ENCODE measurements at places on chromosomes 5 and 9. TPM values are rescaled to one million over a fixed set of nuclear protein-coding genes. Genes with fewer than 3 reads are reported as not detected.

The PCDHA3 gene
- total RNA-seq, result not detected

The DMRT1 gene
- not detected for total RNA-seq

The BARHL1 gene
- not detected for total RNA-seq

The LRRC19 gene
- total RNA-seq, result 102 TPM

The QRFP gene
- not detected for total RNA-seq

The SPATA31C1 gene
- not detected for total RNA-seq

The GABRB2 gene
- total RNA-seq, result 0.55 TPM

The RNF183 gene
- 0.95 TPM for total RNA-seq

The ATG12 gene
- total RNA-seq, result 32.0 TPM

The NCBP1 gene
- total RNA-seq, result 24.6 TPM

The CDKN2A gene
- 8.6 TPM for total RNA-seq

The DMRT3 gene
- total RNA-seq, result not detected

The CBY3 gene
- total RNA-seq, result not detected

The ABLIM3 gene
- total RNA-seq, result 4.9 TPM

The POU5F2 gene
- total RNA-seq, result 1.1 TPM

- peak; percentile 57 for DNase-seq
Measured at GRCh38 chr5:172713113-172713808, 57.7 kb downstream of the DUSP1 start.

DNA sequence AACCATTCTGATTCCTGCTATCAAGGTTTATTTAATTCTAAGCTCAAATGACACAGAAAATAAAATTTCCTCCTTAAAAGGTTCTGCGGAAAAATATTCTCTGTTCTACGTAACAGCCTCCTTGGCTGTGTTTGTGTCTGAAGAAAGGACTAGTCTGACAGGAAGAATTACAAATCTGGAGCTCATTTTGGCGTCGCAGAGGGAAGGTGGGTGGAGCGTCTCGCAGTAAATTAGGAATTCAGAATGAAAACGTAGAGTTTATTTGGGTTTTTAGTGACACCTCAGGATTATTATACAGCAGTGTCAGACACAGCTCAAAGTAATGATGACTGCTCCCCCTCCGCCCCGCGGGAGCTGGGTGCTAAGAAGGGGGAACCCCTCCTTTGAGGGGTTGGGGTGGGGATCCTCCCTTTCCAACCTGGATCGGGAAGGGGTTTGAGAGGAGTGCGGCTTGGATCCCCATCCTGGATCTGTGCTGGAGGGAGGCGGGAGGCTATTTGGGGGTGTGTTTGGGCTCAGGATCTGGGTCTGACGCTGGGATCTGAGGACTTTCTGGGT, 933 bp upstream of the TGFBR1 start:
- DNase-seq, result no peak

DNA sequence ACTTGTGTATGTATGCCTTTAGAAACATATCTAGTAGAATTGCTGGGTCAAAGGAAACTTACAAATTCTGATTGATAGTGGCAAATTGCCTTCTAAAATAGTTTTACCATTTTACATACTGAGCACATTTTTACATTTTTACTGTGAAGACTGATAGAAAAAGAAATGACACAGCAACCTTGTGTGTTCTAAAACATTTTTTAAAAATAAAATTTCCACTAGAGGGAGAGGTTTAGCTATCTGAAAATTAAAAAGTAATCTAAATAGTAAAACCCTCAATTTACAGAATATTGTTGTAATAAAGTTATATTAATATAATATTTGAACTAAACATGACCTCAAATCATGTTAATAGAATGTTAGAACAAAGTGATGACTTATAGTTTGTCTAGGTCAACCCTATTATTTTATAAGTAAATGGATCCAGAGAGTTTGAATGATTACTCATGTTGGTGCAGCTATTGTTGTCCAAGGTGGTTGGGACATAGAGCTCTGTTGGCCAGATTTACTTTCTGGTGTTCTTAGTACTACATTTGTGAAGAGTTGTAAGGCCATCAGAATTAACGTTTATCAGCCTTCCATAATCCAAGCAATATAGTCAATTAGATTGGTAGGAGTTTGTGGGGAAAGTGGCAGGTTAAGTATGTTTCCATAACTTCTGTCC, 17.2 kb downstream of the CENPP start:
- DNase-seq, result no peak

DNA sequence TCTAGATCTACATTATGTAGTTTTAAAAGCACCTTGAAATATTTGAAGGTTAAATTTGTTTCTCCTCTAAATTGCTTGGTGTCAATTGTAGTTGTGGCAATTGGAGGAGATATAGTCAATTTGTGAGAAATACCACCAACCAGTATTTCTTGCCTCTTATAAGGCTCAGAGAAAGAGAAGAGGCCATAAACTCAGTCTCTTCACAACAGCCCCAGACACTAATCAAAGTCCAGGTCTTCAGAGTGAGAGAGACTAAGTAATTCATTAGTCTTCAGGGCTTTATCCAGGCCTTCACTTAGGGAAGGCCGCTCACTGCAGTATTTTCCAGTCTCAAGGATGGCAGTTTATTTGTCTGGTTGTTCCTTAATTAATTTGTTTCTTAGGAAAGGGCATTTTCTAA, 168.0 kb upstream of the RGMB start:
- no peak for DNase-seq

DNA sequence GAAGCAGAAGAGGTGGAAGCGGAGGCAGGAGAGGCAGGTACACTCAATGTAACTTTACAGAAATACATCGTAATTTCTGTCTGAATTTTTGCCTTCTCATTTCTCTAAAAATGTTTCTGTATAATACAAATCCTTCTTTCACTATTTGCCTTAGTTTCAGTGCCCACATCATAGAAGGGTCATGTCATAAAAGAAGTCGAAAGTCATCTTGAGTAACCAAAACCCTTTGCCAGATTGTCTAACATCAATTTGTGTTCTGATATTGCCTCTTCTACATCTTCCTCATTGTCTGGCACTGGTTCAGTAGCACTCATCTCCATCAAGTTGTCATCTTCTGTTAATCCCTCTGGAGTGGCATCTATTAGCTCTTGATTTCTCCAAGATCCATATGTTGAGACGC, 6.2 kb upstream of the CYFIP2 start:
- DNase-seq, result no peak

- DNase-seq, result no peak
Measured at GRCh38 chr5:13985731-13986418, 41.4 kb upstream of the DNAH5 start.

- DNase-seq, result no peak
Measured at GRCh38 chr5:121698690-121699089, 153.0 kb upstream of the FTMT start.

- no peak for DNase-seq
Measured at GRCh38 chr9:99720455-99721050, 101.1 kb upstream of the NR4A3 start.

GRCh38 chr9:125343518-125344275, 82.1 kb downstream of the GAPVD1 start:
- no peak for DNase-seq

- DNase-seq, result no peak
Measured at GRCh38 chr5:13945271-13945670, 783 bp upstream of the DNAH5 start.

GRCh38 chr5:167634432-167634831, 657.0 kb upstream of the WWC1 start:
- DNase-seq, result no peak

DNA sequence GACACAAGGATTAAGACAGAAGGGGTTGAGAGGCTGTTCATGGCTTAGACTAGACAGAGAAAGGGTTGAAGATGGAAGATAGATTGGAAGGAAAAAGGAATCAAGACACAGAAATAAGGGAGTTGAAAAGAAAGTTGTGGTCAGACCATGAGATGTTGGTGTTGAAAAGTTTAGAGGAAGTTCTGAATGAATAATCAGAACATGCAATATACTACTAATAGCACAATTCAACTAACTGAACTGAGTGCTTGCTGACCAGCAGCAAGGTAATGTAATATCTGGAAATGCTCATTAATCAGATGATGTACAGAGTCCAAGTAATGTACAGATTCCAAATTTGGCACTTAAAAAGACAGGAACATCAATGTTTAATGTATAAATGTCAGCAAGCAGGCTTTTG, 10.6 kb upstream of the NNT start:
- DNase-seq, result no peak

DNA sequence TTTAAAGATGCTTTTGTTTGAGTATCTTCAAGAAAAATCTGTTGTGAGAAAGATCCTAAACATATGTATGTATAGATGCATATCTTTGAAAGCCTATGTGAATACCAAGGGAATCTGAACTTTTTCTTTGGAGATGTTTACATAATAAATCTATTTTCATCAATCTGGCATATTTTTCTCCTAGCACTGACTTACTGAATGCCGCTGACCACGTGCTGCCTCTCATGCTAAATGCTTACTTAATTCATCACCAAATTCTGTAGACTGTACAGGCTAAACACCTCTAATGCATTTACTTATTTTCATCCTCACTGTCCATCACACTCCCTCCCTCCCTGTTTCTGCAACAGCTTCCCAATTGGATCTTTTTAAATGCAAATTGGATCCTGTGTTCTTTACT, 566.2 kb upstream of the WWC1 start:
- DNase-seq, result no peak

- no peak for DNase-seq
Measured at GRCh38 chr5:94983861-94984535, 300.9 kb downstream of the MCTP1 start.

DNA sequence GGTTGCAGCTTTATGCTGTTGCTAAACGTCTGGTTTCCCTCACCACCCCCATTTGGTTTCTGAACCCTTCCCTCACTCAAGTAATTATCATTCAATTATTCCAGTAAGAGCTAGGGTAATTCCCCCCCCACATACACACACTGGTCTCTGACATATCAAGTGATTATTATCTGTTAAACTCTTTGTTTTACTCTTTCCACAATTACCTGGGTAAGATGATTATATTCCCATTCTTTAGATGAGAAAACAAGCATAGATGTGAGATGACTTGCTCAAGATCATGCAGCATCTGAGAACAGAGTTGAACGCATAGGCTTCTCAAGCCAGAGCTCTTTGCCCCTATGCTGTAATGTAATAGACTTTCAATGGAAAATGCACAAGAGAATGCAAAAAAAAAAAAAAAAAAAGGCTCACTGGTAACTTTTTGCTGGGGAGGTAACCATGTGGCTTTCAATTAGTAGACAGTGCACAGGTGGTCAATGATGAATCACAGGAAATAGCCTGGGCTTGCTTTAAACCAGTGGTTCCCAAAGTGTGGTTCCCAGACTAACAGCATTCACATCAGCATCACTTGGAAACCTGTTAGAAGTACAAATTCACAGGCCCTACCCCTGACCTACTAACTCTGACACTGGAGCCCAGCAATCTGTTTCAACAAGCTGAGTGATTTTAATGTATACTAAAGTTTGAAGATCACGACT, 87.6 kb downstream of the PIK3R1 start:
- DNase-seq, result no peak

DNA sequence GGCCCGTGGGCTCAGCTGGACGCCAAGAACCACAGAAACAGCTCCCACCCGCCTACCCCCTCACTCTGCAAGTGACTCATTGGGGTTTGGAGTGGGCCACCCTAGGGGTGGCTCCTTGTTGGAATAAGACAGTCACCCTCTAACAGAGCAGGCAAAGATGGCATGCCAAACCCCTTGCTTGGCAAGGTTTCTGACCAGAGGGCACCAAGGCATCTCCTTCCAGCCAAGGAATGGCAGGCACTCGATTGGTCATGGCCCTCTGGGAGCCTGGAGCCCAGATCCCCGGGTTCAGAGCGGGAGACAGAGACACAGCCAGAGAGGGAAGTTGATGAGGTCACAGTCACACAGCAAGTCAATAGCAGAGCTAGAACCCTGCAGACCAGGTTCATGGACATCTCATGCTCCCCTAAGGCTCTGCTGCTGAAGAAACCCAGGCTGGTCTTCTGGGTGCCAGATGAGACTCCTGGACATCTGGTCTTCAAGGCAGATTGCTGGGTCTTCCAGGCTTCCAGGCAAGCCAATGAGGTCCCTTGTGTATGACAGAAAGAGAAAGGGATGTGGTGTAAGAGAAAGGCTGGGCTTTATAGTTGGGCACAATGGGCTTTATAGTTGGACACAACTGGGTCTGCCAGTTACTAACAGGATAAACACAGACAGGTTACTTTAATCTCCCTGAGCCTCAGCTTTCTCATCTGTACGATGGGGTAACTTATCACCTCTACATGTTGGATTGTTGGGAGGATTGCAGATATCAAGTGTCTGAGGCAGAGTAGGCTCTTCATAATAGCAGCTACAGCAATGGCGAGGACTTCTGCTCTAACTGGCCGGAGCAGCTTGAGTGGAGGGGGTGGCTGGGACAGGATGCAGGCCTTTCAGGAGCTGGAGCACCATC, 23.3 kb upstream of the KIF12 start:
- DNase-seq, result no peak

- DNase-seq, result no peak
Measured at GRCh38 chr5:76278261-76278789, 124.8 kb upstream of the IQGAP2 start.

DNA sequence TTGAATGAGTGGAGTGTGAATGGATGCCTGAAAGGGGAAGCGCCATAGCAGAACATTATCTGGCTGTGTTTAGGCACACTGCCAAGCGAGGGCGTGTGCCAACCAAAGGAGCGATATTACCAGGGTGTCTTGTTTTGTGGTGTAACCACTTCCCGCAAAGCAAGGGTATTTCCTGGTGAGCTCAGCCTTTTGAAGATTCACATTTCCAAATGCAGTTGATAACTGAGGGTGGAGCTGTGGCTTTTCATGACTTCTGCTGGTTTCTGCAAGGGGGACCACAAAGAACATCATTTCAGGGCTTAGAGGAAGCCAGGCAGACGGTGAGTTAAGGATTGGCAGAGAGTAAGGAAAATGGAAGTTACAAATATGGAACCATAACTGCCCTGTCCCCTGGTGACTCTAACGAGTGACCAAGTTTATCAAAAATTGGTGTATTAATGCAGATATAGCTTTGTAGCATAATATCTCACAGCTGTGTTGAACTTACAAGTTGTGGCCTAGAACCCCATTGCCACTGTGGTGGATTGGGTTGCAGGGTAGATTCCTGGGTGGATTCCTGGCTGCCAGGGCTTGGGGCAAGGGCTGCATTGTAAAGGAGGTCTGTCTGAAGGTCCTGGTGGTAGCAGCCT, 71.4 kb downstream of the RALGPS1 start:
- DNase-seq, result peak; percentile 82

DNA sequence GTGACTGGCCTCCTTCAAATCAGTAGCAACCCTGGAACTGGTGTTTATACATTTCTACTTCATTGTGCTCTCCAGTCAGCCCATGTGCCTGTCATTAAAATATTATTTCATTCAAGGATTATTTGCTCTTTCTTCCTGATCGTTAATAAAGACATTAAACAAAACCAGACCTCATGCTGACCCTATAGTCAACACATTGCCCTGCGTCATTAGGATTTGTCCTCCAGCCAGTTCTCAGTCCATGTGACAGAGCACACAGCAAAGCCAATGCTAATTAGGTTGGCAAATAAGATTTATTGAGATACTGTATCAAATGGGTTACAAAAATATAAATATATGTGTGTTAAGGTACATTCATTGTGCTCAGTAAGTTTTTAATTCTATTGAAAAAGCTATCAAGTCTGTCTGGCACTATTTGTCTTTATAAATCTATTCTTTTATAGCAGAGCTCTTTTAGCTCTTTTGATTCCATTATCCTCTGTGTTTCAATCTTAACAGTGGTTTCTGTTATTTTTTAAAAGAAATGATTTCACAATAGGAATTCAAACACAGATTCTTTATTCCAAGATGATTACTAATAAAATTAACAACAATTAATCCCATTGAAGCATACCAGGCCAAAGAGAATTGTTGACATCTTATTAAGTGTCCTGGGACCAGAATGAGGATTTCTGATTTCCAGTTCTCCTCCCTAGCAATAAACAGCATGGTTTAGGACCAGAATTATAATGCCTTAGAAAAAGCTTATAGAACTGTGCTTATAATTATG, 209.4 kb upstream of the RGMB start:
- no peak for DNase-seq

Data from transverse colon (tissue), 4 donors.